ENCODE measurements at places on chromosomes 4 and X.

- DNase-seq, result no peak
Observed at GRCh38 chrX:71067712-71068043, 456 bp downstream of the SNX12 start.

GRCh38 chr4:79980448-79980847 is 92.6 kb downstream of the ANTXR2 start:
- DNase-seq, result no peak

- DNase-seq, result no peak
Observed at GRCh38 chrX:88886908-88887307, 139.9 kb downstream of the CPXCR1 start.

DNA sequence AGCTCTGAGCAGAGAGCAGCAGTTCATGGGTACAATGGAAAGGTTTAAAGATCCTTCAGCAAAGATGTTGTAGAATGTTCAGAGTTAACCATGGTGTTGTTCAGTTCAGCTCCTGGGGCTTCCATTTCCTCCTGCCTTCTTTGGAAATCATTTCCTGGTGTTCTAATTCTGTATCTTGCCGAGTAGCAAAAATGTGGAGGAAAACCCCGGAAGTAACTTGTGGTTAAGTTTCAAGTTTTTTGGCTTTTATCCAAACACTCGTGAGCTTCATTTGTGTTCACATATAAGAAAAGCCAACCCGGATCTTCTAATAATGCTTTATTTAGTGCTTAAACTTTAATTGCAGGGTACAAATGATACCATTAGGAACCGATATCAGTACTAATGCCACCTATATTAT is 33.6 kb upstream of the ARX start:
- peak; percentile 48 for DNase-seq

- DNase-seq, result no peak
Observed at GRCh38 chrX:14864631-14865030, 8.2 kb downstream of the FANCB start.

DNA sequence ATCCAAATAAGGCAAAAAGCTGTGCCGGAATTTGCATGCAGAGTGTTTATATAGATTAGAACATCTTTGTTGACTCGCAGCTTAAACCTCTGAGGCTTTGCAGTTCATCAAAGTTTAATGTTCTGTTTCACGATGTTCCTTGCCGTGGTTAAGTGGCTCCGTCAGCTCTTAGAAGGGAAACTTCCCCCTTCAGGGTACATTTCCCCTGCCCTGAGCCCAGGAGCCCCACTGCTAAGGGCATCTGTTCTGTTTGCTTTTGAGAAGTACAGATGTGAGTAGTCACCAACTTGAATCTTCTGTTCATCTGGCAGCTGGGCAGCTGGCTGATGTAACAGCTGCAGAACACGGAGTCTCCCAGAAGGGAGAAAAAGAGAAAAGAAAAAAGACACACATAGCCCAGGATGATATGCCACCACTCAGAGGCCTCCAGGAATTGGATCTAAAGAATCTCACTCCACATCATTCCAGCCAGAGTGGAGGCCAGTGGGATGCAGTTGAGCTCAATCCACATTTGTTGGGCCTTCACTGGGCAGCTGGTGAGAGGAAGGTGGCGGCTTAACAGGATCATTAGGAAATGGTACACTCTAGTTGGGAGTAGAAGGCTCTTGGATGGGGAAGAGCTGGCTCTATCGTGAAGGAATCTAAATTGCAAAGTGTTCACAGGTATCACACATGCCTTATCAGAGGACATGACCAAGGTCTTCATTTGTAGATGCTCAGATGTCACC is 178.7 kb upstream of the RBPJ start:
- DNase-seq, result no peak

DNA sequence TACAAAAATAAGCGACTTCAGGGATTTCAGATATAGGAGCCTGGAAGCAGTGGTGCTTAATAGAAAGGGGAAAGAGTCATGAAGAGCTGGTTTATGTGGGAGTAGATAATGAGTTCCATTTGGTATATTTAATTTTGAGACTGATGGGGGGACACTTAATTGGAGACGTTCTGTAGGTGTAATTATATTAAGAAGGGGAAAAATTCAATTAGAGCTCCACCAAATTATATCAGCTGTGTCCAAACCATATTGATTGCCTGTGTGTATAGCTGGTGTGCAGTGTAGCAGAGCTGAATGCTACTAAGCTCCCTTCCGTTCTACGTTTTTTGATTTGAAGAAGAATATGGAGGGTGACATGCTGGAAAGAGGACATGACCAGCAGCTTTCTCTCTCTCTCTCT is 282.3 kb downstream of the DMD start:
- no peak for DNase-seq

DNA sequence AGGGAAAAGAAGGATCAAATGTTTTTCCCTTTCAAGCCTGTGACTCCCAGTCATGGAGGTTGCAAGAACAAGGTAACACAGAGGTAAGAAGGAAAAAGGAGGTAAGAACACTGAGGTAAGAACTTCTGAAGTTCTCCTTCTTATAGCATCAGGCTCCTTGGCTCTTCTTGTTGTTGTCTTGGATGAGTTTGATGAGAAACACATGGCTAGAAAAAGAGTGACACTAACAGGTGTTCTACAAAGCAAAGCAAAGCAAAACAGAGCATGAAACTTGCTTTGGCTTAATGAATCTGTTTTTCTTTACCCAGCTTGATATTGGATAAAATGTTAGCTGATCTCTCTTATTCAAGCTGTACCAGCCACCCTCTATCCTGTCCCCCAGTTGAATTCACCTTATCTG is 231.2 kb upstream of the F9 start:
- no peak for DNase-seq

- no peak for DNase-seq
Observed at GRCh38 chr4:140293979-140294378, 79.5 kb upstream of the SCOC start.

DNA sequence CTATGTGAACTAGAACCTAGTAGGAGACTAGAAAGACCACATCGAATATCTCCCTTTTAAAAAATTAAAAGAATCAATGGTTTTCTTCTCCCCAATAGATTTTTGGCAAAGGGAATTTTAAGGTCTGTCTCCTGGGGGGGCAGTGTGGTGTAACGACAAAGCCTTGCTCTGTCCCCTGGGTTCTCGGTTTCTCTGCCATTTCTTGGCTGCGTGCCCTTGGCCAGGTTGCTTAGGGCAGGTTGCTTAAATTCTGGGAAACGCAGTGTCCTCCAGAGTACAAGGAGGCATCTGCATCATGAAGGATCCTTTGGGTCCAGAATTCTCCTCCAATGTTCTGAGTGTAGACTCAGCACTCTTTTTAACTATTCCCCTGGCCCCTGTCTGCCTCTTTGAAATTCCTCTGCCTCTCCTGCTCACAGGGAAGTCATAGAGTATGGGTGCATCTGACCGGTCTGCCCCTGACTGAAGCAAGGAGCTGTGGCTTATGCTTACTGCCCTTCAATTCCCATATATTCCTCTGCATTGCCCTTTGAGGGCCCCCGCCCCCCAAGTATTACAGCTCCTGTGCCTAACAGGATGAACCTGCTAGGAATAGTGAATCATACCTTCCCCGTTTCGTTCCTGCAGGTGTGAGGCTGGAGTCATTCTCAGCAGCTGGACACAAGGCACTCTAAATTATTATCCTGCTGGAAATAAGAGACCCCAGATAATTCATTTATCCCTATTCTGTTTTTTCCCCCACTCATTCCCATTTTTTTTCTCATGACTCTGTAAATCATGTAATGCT is 2.2 kb downstream of the KIT start:
- DNase-seq, result peak; percentile 17

DNA sequence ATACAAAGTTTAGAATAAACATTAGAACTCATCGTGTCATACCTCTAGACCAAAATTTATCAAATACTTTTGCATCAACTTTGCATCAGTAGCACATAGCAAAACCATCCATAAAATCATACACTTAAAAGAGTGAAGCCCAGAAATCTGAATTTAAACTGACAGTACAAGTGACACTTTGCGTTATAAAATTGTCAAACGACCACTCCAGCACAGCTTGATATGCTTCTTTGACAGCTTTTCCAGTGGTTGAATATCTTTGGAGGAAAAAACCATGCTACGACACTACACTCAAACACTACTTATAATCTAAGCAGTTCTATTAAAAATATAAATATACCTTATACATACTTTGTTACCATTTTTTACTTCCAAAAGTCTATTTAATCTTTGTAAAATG is 1644.4 kb downstream of the STIM2 start:
- no peak for DNase-seq

DNA sequence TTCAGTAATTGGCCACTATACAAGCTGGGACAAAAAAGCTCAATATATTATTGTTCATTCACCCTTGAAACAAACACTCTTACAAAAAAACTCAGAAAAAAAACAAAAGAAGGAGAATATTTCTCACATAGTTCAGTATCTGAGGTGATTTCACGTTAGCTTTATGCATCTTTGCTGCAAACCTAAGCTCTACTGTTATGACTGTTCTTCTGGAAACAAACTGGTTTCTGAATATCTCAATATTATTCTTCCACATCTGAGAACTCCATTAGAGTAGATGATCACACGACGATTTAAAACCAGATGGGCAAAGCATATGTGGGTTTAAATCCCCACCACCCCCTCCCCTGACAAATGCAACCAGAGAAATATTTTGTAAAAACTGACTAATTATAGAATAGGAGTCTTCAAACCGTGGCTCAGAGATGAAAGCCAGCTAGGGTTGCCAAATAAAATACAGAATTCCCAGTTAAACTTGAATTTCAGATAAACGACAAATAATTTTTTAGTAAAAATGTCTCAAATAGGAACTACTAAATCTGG is 182.0 kb upstream of the FAM241A start:
- DNase-seq, result no peak

- peak; percentile 78 for DNase-seq
Observed at GRCh38 chrX:130079824-130080406, 30.4 kb downstream of the ELF4 start.

- DNase-seq, result no peak
Observed at GRCh38 chr4:175530655-175531054, 281.4 kb downstream of the GPM6A start.
